ENCODE measurements at places on chromosomes 7 and 10.
A peak's percentile ranks its signal among the peaks of the same experiment; 100 is the strongest.

DNA sequence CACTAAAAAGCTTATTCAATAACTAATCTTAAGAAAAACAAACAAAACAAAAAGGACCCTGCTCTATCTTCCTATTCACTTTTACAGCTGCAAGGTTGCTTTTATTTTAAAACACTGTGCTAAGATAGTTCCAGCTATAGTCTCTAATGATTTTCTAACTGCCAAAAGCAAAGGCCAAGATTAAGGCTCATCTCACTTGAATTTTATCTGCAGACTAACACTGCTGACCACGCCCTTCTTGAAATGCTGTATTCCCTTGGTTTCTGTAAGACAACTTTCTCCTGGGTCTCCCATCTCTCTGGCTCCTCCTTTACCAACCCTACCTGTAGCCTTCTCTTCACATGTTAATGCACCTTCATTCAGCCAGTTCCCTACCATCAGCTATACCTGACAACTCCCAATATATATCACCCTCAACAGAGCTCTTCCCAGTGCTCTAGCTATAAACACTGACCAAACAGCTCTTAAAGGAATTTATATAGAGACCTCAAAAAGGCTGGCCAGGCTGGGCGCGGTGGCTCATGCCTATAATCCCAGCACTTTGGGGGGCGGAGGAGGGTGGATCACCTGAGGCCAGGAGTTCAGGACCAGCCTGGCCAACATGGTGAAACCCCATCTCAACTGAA is 11.7 kb downstream of the SRPK2 start:
- DNase-seq = peak; percentile 10

DNA sequence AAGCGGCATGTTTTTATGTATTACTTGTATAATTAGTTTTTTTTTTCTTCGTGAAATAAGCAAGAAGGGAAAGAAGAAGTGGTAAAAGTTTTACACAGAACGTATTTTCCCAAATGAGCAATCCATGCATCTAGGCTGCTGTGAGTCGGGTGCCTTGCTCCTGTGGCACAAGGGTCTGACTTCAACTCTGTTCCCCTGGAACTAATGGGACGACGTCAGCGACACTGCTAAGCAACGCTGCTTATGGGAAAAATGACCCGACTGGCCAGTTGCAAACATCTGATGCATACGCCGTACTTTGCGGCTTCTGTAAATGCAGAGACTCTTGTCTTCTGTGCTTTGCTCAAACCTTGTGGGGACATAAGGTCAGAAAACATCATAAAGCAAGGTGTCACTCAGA is 66.3 kb downstream of the MPP7 start:
- no peak for DNase-seq

DNA sequence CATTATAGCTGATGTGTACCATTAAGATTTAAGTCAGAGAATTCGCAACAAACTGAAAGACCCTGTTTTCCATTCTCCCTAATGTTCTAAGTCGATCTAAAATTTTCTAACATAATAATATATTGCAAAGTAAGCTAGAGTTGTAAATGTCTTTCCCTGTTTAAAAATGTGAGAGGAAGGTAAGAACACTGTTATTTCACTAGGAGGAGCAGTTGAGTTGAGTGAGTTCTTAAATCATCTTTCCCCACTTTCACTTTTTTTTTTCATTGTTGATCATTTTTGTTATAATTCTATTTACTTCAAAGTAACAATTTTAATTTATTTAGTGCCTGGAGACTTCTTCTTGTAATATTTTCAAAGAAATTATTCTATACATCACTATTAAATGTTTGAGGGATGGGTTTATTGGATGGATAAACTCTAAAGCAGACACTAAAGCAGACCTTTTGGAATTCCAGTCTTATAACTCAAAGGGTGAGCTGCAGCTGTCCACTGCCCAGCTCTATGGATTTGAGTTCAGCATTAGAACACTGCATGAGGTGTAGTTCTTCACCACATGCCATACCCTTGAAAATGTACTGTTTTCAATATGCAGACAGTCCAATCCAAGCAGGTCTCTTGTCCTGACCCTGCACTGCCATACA is 181.3 kb upstream of the FZD1 start:
- DNase-seq = no peak

DNA sequence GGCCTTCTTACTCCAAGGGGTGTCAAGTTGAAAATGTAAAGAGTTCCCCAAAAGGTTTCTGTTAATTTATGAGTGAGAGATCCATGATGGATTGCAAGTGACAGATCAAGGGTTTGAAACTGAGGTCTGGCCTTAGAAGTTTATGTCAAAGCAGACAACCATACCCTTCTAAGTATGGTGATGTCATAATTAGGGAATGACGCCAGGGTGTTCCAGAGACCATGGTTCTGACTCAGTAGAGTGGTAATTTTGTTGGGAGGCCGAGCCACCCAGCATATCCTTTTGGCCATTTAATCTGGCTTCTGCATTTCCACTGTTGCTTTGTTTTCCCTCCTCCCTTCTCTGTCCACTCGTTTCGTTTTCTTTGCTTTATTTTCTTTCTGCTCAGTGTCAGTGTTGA is 2.7 kb downstream of the TRUB1 start:
- DNase-seq = no peak

DNA sequence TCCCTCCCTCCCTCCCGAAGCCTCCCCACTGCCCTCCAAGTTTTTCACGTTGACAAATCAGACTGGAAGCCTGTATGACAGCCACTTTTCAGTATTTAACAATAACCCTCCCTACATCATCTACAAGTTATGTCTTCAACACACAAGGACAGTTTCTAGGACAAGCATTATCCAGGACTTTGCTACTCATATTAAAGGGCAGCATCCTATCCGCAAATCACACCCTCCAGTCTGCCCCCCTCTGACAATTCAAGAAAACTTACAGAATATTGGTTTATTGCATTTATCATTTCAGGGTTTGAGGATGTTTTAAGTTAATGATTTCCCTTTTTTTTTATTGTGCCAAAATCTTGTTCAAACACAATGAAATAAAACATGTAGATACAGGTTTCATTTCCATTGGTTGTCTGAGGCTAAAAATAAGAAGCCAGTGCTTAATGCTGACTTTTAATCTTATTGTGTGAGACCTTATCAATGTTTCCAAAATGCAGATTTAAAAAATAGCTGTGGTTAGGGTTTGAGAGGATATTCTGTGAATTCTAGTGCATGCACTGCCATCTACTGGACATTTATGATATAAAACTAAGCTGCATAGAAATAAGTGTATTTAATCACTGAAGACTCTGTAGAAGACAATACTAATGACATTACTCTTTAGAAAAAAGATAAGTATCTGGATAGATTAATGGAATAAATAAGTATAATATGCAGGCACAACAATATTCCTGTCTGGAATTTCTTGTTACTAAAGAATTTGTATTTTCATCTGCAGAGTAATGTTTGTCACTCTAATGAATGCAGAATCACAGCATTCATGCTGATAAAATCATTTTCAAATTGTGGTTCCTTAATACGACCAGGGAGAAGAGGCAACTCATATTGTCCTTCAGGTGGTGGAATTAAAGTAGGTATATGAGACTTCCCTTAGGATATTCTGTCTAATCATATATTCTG is 64.1 kb downstream of the CAV1 start:
- peak; percentile 69 for DNase-seq

- DNase-seq = no peak
Measured at GRCh38 chr7:128810473-128810872, 18.7 kb downstream of the CCDC136 start.

GRCh38 chr10:98338896-98339295 is 70.9 kb upstream of the LOXL4 start:
- no peak for DNase-seq

DNA sequence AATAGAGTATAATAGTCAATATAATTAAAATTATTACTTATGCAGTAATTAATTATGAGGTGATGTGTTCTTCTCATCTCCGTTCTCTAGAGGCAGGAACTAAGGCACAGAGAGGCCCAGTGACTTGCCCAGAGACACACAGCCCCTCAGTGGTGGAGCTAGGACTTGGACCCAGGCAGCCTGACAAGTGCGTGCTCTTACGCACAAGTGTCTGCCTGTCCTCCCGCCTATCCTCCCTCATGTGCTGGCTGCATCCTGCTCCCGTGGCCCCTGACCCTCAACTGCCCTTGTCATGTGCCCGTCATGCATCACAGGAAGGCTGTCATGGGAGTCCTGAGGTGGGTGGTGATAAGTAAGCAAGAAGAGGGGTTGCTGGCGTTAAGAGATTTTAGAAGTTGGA is 14.3 kb downstream of the IL2RA start:
- no peak for DNase-seq

DNA sequence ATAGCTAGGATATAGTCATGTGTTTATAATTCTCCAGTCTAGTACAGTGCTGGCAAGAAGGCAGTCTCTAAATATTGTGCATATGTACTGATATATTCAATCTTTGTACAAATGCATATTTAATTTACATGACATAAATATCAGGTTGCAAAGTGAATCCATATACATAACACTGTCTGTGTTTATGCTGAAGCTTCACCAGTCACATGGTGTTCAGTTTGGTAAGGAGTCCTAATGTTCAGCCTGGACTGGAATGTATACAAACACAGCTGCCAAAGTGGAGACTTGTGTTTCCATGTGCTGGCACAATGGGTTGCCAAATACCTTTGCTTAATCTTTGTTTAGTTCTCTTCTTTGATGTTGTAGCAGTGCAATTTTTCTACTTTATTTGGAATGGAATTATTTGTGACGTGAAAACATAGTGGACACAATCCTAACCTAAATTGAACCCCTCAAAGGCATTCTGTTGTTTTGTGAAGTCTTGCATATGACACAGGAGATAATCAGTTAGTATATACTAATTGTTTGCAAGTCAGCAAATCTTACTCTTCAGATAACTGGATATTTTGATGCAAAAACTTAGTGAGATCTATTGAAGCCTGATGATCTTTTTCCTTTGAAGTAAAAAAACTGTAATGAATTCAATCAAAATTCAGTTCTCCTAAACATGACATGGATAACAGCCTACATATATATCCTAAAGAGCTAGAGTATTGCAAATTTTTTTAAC is 17.3 kb upstream of the ARL4A start:
- DNase-seq = peak; percentile 86

- no peak for DNase-seq
Measured at GRCh38 chr10:100033766-100034418, 24.1 kb upstream of the DNMBP start.

DNA sequence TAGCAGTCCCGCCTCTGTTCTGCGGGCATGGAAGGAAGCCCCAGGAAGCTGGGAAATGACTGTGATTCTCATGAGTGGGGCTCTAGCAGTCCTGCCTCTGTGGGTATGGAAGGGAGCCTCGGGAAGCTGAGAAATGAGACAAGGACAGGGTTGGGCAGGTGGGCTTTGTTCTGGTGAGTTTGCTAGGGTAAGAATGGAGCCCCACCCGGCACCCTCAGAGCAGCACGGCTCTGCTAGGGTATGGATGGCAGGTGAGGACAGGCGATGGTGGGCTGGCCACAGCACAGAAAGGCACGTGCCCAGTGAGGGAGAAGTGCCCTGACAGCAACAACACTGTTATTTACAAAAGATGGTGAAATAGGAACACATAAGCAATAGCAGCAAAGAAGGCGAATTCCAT is 39.6 kb downstream of the SVIL start:
- no peak for DNase-seq

DNA sequence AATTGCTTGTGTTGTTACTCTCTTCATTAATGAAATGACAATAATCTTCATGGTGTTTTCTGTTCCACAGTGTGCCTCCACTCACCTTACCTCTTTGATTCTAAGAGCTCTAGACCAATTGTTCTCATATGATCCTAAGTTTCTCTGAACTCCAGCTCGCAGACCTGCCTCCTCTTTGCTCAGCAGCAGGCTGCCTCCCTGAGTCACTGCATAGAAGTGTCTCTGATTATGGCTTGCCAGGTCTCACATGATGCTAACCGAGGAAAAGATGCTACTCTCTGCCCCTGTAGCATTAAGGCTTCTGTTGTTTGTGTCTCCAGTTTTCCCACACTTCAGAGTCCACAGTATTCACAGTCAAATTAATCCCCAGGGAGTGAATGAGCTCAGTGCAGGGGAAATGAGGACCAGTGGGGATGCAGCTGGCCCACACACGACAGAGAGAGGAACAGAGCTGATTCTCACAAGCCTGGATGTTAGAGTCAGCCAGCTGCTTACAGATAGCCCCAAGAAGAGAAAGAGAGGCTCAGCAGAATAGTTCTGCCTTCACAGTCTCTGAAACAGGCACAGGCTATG is 145.9 kb upstream of the EGR2 start:
- peak; percentile 10 for DNase-seq

- no peak for DNase-seq
Measured at GRCh38 chr7:64559206-64559605, 3.7 kb downstream of the ZNF680 start.

Data from skin of body (tissue), 3 donors.